ENCODE measurements at places on chromosomes 3 and 15. TPM values are rescaled to one million over a fixed set of nuclear protein-coding genes. Genes with fewer than 3 reads are reported as not detected.

DNA sequence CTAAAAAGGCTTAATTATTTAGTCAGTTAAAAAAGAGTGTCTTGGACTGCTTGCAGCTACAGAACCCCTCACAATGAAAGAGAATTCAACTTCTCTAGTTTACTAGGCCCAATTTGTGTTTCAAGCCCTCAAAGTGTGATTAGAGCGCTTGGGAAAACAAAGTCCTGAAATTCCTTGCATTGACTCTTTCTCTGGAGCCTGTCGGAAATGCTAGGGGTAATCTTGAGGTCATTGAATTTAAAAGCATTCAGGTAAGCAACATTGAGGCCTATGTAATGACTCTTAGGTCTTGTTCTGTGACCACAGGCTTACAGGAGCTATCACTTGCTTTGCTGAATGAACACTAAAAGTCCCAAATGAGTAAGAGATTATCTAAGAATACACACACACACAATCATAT, 186.0 kb downstream of the NLGN1 start:
- no peak for DNase-seq

GRCh38 chr15:72858205-72858604, 74.6 kb upstream of the ADPGK start:
- DNase-seq: no peak

The LRRC3B gene
- not detected for total RNA-seq

- no peak for DNase-seq
These were observed 318.0 kb downstream of the GBE1 start for GRCh38 chr3:81443457-81443782.

DNA sequence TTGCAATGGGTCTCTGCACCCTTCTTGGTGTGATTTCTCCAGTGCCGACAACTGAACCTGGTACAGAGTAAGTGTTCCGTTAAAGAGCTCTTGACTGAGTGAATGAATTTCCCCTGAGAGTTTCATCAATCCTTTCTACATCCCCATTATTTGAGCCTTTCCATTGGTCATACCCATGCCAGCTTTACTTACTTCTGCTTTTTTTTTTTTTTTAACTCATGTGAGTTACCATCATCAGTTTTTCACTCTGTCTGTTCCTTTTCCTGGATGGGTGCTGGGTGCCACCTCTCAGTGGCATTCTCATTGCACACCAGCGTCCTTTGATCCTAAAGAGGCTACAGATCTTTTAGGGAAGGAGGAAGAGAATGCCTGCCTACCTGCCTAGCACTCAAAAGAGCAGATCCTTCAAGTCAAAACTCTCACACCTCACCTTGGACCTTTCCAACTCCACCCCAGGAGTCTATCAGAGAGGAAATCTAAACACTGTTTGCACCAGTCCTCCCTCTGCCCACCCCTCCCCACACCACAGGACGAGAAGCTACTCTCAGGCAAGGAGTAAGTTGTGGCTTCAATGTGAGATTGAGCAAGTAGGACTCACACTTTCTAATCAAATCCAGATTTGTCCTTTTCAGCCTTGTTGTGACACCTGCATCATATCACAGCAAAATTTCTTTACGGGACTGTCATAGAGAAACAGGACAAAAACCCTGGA, 13.1 kb upstream of the USP3 start:
- DNase-seq: no peak

GRCh38 chr3:184781801-184782200, 30.2 kb upstream of the VPS8 start:
- no peak for DNase-seq

DNA sequence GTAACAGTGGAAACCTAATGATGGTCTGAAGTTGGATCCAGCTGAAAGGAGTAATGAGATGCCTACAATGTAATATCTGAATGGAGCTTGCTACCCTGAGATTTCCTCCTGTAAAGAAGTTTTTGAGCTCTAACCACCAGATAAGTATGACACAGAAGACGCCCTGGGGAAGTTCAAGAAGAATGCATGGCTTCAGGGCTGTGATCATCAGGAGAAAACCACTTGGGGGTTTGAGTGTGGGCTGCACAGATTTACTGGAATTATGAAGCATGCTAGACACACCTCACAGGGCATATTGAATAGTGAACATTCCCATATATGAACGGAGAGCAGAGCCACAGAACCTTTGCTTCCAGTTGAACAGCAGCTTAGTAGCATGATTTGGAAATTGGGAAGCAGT, 10.6 kb upstream of the CCDC80 start:
- DNase-seq: no peak

DNA sequence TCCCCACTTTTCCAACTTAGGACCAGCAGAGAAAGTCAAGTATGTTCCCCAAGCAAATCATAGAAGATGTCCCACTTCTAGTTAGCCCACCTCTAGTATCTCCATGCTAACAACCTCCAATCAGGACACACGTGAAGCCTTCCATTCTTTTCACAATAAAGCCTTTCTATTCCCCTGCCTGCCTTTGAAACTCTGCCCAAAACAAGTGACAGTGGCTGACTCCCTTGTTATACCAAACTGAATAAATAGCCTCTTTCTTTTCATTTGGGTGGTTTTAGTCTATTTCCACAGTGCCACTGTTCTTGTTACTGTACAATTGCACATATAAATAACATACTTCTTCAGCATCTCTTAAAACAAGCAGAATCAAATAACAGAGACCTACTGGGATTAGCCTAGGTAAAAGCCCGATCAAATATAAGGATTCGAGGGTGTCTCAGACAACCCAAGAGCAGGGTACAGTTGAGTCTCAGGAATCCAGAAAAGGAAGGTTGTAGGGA, 118.0 kb upstream of the NPHP3 start:
- no peak for DNase-seq

The NTRK3 gene
- not detected for total RNA-seq

- DNase-seq: no peak
These were observed 19.7 kb downstream of the FOXP1 start for GRCh38 chr3:71563827-71564226.

DNA sequence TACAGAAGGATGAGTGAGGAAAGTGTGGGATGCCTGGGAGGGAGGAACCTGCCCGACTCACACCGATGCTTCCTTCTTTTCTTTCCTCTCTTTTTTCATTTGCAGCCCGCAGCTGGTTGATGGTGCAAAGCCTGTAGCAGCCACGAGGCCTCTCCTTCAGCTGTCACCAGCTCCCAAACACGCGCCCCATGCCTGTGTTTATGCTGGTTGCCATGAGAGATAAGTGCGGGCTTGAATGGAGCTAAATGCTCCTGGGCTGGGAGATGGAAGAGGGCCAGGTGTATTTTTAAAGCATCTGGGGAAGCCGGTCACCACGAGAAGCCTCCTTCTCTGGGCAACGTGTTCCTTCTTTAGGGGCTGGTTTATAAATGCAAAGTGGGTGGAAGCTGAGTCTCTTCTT, 9.3 kb downstream of the COLQ start:
- no peak for DNase-seq

DNA sequence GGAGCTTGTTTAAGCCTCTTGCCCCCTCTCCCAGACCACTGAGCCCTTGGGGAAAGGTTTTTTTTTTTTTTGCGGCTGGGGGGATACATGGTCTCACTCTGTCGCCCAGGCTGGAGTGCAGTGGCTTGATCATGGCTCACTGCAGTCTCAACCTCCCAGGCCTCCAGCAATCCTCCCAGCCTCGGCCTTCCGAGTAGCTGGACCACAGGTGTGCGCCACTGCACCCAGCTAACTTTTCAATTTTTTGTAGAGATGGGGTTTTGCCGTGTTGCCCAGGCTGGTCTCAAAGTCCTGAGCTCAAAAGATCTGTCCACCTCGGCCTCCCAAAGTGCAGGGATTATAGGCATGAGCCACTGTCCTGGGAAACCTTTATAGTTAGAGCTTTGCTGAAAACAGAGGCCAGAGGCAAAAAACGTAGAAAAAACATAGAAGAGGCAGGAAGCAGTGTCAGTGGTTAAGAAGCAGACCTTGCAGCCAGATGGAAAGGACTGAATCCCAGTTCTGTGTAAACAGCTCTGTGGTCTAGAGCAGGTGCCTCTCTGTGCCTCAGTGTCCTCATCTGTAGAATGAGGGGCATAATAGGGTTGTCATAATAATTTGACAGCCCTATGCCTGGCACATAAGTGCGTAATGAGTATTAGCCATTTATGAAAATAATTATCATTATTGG, 33.1 kb downstream of the CMTM7 start:
- no peak for DNase-seq

DNA sequence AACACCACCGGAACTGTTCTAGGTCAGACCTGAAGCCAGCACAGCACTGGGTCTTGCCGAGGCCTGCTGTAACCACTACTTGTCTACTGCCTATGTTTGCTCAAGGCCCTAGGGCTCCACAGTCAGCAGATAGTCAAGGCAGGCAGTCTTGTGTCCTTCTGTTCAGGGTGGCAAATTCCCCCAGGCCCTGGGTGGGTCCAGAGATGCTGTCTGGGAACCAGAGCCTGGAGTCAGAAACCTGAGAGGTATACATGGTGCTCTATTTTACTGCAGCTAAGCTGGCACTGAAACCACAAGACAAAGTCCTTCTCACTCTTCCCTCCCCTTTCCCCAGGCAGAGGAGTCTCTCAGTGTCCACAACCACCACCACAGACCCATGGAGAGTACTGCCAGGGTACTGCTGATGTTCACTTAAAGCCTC, 89.9 kb downstream of the BBX start:
- no peak for DNase-seq

The RNU6-1 gene
- not detected for total RNA-seq

The NDUFB4 gene
- 200 TPM for total RNA-seq

- no peak for DNase-seq
These were observed 253.8 kb downstream of the NTRK3 start for GRCh38 chr15:88002706-88003105.

The C3orf20 gene
- 0.17 TPM for total RNA-seq

The TMEM266 gene
- total RNA-seq: not detected

DNA sequence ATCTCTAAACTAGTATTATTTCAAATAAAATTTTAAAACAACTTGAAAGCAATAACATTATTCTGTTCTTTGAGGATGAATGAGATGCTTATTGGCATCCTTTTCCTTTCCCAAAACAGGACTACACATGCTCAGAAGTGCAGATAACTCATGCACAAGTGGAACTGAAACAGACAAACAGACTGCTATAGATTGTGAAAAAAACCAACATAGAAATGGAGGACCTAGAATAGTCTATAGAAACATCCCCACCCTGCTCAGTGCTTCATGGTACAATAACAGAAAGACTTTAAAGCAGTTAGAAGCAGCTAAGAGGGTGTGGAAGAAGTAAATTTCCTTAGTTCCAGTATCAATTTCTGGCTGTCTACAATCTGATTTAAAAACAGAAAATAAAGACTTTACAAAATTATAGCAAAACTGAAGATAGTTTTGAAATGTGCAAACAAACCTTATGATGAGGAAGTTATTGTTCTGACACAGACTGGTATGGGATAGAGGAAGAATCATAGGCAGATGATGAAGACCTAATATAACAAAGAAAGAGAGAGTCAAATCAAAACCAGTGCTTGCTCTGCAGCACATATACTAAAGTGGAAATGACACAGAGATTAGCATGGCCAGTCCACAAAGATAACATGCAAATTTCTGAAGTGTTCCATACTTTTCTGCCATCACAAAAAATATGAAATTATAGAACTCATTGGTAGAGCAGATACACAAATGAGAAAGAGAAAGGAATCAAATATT, 1025.4 kb downstream of the SQOR start:
- DNase-seq: no peak

GRCh38 chr3:50154476-50154839, 666 bp upstream of the SEMA3F start:
- no peak for DNase-seq

The DCBLD2 gene
- 33.6 TPM for total RNA-seq

The SLC12A8 gene
- 7.1 TPM for total RNA-seq

- DNase-seq: no peak
These were observed 133.5 kb downstream of the LRRK1 start for GRCh38 chr15:101052681-101053121.

The SLCO2A1 gene
- total RNA-seq: not detected

The GP5 gene
- 0.11 TPM for total RNA-seq

- DNase-seq: peak; percentile 37
These were observed 57.5 kb upstream of the PRR23E start for GRCh38 chr3:127135241-127136023.

DNA sequence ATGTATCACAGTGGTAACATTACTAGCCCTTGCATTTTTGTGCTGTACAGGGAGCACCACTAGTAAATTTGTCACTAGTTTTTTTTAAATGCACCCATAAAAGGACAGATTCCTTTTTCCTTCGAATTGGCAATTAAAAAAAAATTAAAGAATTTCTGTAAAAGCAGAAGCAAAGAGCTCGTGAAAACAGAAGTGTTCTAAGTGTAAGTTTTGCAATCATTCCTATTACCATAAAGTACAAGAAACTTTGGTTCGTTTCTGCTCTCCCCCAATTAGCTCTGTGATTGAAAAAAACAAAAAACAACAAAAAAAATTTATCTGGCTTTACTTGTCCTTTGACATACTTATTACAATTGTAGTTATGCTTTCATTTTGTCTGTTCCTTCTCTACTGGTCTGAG, 5.3 kb downstream of the SERP1 start:
- DNase-seq: no peak

The RPSA gene
- 944 TPM for total RNA-seq

GRCh38 chr3:12948891-12949711, 107.7 kb upstream of the RPL32 start:
- DNase-seq: no peak

DNA sequence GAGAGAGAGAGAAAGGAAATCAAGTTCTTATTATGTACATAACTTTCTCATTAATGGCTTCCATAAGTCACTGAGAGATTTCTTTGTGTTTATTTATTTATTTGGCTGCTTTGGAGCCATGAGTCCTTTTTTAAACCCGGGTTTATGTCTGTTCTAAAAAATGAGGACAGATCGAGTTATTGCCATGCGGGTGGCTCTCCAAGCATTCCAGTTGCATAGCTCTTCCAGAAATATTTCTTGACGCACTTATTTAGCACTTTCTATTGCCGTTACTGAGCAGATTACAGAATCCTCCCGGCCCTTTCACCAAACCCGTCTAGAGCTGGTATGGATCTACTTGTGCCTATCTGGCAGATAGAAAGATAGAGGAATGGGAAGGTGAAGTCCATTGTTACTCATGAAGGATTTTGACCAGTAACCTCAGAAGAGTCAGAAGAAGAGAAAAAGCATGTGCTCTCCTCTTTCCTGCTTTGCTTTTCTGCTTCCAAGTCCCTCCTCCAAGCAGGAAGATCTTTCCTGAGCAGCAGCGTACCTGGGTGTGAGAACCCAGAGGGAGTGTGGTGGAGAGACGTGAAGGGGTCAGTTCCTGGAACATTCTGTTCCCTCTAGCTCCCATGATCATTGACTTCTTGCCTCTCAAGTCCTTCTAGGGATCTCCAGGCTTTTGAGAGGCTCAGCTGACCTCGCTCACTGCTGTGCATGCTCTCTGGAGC, 112.8 kb downstream of the LPP start:
- DNase-seq: no peak

The SLC12A1 gene
- not detected for total RNA-seq

DNA sequence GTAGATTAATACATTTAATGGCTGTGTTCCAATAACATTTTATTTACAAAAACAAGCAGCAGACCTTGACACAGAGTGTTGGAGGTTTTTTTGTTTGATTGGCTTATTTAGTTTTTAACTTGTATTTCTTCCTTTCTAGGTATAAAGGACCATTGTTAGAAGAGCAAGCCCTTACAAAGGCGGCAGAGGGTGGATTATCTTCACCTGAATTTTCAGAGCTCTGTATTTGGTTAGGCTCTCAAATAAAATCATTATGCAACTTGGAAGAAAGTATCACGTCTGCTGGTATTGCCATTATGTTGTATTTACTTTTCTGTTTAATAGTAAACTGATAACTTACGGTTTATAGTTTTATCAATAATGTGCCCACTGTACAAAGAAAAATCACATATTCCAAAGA, 10.0 kb downstream of the FAM98B start:
- no peak for DNase-seq

Data from A673 (cell line).